ENCODE measurements at places on chromosomes 6 and 20.

DNA sequence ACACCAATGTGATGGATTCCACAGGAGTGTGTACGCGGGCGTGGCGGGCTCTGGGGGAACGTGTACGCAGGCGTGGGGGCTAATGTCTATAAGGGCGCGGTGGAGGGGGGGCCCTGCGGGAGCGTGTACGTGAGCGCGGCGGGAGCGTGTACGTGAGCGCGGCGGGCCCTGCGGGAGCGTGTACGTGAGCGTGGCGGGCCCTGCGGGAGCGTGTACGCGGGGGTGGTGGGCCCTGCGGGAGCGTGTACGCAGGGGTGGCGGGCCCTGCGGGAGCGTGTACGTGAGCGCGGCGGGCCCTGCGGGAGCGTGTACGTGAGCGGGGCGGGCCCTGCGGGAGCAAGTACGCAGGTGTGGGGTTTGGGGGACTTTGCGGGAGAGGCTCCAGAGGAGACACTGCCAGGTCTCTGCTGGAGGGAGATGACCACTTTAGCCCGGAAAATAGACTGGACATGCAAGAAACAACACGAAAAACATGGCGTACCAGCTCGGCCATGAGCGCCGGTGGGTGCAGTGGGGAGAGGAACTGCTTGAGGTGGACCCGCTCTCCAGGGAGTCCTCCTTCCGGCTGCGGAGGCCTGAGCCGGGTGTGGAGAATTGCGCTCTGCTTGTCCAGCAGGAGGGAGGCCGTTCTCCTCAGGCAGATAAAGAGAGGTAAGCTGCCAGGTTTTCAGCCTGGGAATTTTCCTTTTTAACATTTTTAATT, 27.8 kb upstream of the SMOC2 start:
- no peak for DNase-seq

GRCh38 chr20:49573900-49574416, 6.0 kb upstream of the PTGIS start:
- no peak for DNase-seq

DNA sequence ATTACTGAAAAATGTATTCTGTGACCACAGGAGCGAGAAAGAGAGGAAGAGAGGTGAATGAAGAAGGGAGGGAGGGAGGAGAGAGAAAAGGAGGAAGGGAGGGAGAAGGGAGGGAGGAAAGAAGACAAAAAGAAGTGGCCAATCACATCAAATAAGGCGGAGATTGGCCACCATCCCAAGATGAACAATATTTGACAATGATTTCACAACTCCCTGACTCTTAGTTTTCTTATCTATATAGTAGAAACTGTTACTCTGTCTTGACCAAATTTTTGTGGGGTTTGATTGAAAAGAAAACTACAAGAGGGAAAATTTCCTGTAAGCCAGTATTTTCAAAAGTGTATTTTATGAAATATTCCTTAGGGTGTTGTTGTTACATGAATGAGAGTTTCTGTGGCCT, 52.6 kb downstream of the FOXA2 start:
- DNase-seq = no peak

- no peak for DNase-seq
Measured at GRCh38 chr6:89087881-89088280, 7.3 kb downstream of the PNRC1 start.

DNA sequence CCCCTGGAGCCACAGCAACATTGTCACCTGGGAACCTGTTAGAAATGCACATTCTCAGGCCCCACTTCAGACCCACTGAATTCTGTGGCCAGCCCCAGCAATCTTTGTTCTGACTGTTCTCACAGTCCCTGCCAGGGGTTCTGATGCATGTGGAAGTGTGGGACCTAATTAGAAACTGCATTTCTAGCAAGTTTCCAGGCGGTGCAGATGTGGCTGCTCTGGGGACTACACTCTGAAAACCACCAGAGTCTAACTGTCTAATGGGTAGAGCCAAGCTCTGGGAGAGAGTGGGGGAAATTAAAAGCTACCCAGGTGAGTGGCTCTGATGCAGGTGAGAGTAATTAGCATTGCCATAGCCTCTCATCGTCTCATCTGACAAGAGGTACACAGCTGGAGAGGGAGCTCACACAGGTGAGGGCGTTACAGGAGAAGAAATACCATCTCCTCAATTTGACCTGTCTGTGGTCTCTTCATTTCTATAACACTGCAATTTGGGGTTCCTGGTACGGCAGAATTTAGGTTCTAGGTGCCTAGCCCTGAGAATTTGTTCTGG, 66.0 kb downstream of the SNX5 start:
- DNase-seq = no peak

DNA sequence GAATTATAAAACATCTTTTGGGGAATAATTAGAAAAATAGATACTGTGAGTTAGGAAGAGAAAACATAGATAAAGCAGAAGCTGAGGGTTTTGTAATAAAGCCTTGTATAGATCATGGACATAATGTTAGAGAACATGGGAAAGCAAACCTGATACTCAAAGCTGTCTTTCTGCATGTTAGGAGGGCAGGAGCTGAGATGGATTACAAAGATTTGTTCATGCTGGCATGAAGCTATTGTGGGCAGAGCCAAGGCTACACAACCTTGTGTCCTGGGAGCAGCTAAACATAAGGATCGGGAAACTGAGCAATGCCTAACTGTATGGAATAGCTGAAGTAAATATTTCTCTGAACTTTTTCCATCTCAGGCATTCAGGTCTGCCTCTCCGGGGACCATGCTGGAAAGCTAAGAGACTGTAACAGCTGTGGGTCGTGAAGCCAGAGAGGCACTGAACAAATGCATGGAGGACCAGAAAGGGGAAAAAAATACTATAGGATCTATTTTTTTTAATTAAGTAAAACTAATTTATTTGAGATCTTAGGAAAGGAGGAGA, 28.2 kb upstream of the CNKSR3 start:
- DNase-seq = no peak

GRCh38 chr6:47168180-47168579, 126.0 kb upstream of the ADGRF1 start:
- DNase-seq = no peak

DNA sequence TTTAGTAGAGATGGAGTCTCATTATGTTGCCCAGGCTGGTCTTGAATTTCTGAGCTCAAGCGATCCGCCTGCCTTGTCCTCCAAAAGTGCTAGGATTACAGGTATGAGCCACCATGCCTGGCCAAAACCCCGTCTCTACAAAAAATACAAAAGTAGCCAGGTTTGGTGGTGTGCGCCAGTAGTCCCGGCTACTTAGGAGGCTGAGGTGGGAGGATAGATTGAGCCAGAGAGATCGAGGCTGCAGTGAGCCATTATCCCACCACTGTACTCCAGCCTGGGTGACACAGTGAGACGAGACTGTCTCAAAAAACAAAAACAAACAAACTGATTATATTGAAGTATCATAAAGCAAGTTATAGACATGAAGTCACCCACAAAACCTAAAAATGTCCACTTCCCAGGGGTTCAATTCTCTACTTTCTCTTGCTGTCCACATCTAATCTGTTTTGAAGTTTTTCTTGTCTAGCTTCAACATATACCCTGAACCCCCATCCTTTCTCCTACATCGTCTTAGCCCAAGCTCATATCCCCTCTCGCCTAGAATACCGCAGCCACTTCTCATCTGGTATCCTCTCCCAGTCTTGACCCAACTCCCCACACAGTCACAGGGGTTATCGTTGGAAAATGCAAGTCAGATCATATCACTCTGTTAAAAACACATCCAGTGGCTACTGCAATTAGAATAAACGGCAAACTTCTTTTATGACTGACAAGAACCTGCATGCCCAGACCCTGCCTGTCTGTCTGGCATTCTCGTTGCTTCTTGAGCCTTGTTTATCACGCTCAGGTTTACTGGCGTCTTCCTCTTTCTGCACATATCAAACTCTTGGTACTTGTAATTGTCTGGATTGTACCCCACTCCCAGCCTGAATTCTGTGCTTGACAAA, 20.1 kb upstream of the NCOA3 start:
- DNase-seq = no peak

GRCh38 chr6:157335829-157336228, 12.5 kb upstream of the TMEM242 start:
- DNase-seq = no peak

DNA sequence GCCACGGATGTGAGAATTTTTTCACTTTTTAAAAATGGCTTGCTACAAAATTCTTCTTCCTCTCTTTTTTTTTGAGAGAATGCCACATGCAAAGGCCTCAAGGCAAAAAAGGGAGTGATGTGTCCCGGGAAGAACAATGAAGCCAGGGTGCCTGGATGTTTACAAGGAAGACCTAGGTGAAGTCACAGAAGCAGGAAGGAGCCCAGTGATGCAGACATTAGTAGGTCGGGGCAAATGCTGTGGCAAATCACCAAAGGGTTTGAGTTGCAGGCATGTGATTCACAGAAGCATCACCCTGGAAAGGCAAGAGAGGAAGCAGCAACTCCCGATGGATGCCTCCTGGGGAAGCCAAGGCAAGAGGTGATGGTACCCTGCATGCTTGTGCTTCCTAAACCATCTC, 46.8 kb downstream of the FARS2 start:
- no peak for DNase-seq

DNA sequence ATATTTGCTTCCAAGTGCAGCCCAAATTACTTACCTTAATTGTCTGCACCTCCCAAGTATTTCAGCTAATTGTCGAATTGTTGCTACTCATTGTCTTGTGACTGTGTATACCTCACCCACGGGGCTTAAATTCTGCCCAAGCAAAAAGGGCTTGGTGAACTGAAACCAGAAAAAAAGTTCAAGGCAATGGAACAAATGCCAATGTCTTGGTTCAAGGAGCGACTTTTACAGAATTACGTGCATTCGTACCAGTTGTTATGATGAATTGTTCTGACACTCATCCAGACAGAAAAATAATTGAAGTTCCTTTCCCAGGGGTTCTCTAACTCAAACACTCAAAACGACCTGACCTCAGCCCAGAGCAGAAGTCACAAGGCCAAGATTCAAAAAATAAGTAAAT, 13.9 kb upstream of the PXDC1 start:
- no peak for DNase-seq

GRCh38 chr6:12555267-12555666, 161.3 kb upstream of the PHACTR1 start:
- DNase-seq = no peak

- DNase-seq = no peak
Measured at GRCh38 chr6:19204445-19204844, 632.7 kb upstream of the ID4 start.

GRCh38 chr6:125668071-125668470, 81.4 kb upstream of the HEY2 start:
- DNase-seq = no peak

- no peak for DNase-seq
Measured at GRCh38 chr6:139611327-139612134, 237.1 kb upstream of the CITED2 start.

- no peak for DNase-seq
Measured at GRCh38 chr20:51628533-51629398, 86.2 kb upstream of the NFATC2 start.

- peak; percentile 81 for DNase-seq
Measured at GRCh38 chr20:48771542-48771941, 56.3 kb downstream of the PREX1 start.

DNA sequence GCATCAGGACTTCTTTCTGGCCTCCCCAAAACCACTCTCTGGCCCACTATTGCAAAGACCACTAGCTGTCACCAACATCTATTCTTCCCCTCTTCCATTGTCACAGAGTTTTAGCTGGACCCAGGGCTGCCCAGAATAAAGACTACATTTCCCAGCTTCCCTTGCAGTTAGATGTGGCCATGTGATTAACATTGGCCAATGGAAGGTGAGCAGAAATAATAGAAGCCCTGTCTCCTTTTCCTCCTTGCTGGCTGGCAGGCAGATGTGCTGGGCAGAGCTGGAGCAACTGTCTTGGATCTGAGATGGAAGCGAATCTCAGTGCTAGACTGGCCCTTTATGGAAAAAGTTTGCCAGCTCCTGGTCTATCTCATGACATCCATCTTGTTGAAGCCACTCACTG, 97.0 kb downstream of the KCNB1 start:
- DNase-seq = peak; percentile 47

GRCh38 chr6:150720774-150721233, 121.1 kb downstream of the PLEKHG1 start:
- DNase-seq = peak; percentile 57

GRCh38 chr6:132734694-132735236, 20.9 kb upstream of the VNN1 start:
- DNase-seq = no peak

DNA sequence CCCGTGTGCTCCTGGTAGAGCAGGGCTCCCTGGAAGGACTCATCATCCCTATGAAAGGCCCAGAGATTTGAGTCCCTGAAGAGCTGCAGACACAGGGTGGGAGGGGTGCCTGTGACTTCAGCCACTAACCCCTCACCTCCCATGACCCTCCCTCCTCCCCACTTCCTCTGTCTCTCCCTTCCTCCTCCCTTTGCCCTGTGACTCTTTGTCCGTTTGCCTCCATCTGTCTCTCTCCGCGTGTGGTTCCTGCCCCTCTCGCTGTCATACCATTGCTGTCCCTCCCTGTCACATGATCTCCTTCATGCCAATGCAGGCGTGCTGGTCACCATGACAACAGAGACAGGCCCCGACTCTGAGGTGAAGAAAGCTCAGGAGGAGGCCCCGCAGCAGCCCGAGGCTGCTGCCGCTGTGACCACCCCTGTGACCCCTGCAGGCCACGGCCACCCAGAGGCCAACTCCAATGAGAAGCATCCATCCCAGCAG, 19.0 kb downstream of the EPB41L1 start:
- peak; percentile 86 for DNase-seq

- DNase-seq = no peak
Measured at GRCh38 chr6:104229057-104229456, 630.7 kb downstream of the HACE1 start.

- DNase-seq = no peak
Measured at GRCh38 chr20:44357555-44358125, 2.1 kb downstream of the HNF4A start.

GRCh38 chr6:5517796-5518195, 256.5 kb downstream of the FARS2 start:
- peak; percentile 38 for DNase-seq

DNA sequence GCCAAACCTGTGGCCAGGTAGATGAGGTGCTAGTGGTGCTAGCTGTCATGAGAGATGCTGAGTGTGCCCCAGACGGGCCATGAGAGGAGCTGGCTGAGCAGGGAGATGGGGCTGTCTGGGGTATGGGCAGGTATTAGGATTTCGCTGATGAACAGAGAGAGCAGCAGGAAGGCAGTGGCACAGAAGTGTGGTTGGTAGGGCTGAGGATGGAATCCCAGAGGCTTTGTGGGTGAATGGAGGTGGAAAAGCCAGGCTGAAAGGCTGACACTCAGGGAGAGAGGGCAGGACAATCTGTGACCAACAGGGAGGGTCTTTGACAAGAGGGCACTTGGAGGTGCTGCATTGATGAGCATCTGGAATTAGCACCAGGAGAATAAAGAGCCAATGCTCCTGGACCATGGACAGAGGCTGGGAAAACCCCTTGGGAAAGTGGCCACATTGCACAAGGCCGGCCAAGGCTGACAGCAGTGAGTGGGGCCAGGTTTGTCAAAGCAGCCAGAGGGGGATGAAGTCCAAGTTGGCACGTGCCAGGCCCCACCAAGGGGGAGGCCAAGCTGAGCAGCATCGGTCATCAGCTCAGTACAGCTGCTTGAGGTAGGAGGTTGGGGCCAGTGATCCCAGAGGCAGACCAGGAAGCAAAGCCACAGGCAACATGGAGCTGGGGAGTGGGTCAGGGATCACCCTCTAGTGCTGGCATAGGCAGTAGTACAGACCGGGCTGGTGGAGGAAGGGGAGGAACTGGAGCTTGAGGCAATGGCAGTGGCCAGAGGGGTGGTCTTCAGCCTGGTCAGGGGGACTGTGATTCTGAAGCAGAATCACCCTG, 19.7 kb upstream of the SGK2 start:
- no peak for DNase-seq

GRCh38 chr6:150576651-150577226, 22.9 kb upstream of the PLEKHG1 start:
- DNase-seq = no peak
